Fibroblast of skin of right quadriceps (primary cell): ENCODE measurements at places on chromosomes 5 and 9.

GRCh38 chr5:67066815-67067214 is 129.8 kb downstream of the CD180 start:
- no peak for DNase-seq

- no peak for DNase-seq
These were observed 41.4 kb upstream of the F2R start for GRCh38 chr5:76674330-76675066.

GRCh38 chr5:1122511-1123294 is 10.8 kb upstream of the SLC12A7 start:
- no peak for DNase-seq

DNA sequence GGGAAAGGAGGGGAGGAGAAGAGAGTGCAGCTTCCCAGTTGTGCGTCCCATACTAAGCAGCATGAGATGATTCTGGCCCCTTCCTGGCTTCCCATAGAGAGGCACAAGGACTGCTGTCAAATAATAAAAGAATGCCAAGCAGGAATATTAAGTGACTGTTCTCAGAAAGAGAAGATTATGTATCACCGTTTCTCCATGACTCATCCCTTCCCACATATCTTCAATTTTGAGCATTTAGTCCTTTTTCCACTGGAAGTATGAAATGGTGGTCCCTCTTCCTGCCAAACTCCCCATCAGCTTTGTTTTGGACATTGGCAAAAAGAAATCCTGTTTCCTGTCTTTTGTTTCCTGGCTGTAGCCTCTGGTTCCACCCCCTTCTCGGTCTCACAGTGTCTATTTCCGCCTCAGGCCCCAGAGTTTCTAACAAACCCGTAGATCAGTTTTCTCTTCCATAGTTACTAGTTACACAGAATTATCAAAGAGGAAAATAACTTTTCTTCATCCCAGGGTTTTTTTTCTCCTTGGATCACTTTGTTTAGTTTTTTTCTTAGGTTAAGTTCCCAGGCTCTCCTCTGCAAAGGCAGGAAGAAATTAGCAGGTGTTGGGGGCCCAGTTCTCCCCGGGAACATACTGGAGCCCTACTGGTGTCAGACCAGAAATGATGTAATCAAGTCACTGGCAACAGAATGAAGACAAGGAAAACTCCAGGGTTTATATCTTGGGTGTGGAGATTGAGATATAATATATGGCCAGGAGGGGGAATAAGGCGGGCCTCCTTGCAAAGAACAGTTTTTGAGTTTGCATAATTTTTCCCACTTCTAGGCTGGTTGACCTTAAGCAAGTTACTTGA is 26.4 kb upstream of the ARHGAP26 start:
- peak; percentile 53 for DNase-seq

DNA sequence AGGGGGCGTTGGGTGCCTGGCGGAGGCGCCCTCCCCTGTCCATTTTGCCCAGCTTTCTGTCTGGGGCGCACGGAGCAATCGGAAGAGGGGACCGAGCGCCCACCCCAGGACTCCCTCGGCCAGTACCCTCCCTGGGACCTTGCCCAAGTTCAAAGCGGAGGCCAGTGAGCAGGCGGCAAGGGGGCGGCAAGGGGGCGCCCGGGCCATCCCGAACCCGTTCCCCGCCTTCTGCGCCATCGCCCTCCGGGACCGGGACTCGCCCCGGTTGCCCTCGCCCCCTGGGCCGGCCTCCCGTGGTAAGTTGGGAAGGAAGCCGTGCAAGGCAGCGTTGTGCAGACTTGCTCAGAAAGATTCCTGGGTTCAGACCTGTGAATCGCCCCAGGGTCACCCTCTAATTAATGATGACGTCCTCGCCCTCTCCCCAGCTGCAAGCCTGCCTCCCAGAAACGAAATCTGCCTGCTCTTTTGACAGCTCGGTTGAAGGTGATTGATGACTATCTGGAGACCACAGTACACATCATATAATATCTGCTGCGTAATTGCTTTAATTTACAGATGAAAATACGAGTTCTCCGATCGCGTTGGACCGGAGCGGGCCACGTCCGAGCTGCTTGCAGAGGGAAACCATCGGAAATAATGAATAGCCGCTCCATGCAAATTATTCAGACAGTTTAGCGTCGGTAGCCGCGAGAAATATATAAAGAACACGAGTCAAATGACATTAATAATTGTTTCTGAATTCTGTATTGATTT is 1.4 kb upstream of the IRX4 start:
- DNase-seq, result no peak

GRCh38 chr5:112228667-112229066 is 190.4 kb downstream of the EPB41L4A start:
- DNase-seq, result peak; percentile 27

GRCh38 chr5:6734243-6734700 is 21.0 kb downstream of the TENT4A start:
- no peak for DNase-seq

DNA sequence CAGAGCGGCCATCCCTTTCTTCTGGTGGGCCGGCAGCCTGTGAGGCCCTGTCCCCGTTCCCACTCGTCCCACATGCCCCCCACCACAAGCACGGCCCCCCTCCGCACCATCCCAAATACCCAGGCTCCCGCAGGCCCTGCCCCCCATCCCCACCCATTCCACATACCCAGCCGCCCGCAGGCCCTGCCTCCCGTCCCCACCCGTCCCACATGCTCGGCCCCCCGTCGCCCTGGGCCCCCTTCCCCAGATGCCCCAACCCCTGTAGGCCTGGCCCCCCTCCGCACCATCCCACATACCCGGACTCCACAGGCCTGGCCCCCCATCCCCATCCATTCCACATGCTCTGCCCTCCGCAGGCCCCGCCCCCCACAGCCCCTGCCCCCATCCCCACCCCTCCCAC is 11.5 kb downstream of the SLC6A19 start:
- no peak for DNase-seq

DNA sequence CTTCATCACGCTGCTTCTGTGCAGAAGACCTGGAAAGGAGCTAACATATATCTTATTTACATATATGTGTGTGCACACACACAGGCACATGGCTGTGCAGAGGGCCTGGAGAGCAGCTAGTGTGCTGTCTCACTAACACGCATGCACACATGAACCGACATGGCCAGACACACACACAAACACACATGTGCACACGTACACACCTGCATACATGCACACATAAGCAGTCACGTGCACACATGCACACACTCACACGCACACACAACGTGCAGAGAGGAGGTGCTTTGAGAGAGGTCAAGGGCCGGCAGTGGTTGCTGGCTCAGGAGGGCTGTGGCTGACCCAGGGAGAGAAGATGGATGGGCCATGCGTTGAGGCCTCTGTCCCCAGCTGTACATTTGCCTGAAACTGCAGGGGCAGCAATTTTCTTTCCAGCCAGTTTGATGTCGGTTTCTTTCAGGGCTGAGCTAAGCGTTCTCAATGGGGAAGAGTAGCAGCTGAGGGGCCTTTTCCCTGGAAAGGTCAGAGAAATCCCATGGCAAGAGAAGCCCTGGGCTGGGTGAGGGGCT is 66.7 kb downstream of the OLFM1 start:
- no peak for DNase-seq

DNA sequence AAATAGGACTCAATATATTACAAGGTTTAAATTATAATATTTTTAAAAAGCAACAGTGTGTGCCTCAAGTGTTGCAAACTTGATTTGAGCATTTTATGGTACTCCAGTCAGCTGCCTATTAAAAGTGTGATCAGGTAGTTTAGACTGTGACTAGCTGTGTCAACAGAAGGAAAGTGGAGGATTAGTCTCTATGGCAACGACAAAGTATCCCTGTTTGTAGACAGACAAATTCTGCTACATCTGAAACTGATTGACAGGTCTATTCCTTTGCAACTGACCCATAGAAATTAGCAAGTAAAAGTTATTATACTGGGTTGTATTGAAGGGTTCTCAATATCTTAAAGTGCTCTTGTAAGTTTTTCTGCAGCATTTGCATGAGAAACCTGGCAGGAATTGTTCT is 249.8 kb upstream of the ARRDC3 start:
- DNase-seq, result no peak

DNA sequence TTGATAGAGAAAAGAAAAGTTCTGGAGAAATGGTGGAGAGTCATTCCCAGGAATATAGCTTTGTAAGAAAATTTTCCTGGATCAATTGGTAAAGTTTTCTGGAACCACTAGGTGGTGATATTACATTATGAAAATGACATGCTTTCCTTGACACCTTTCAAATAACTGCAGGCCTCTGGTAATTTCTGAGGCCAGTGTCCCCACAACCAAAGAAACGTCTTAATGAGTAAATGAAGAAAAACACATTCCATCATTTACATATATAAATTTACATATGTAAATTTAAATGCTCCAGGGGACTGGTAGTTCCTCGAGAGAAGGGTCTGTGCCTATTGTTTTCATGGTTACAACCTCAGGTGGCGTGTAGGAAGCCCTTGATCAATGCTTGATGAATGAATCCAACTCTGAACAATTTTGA is 17.2 kb upstream of the RGS3 start:
- peak; percentile 47 for DNase-seq

DNA sequence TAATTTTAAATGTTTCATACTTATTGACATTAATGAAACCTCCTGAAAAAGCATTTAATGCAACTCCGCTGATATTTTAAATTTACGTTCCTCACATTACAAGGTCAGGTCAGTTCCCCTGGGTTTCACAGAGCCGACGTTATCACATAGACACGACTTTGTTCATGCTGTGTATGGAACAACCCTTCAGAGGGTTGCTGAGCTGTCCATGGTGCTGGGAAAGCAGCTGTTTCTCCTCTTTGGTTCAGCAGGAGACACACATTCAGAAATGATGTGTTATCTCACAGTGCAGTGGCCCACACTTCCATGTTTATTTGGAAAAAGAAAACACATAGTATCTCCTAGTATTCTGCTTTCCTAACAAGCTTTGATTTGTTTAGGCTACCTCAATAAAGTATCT is 53.5 kb downstream of the PPP2R2B start:
- DNase-seq, result no peak

GRCh38 chr5:154517810-154518437 is 39.9 kb upstream of the HAND1 start:
- no peak for DNase-seq

GRCh38 chr9:119004618-119004990 is 364.6 kb downstream of the BRINP1 start:
- DNase-seq, result peak; percentile 84

- no peak for DNase-seq
These were observed 291.4 kb downstream of the MCTP1 start for GRCh38 chr5:94993491-94993890.

GRCh38 chr5:120823328-120823727 is 359.2 kb downstream of the PRR16 start:
- peak; percentile 11 for DNase-seq

- DNase-seq, result peak; percentile 62
These were observed 306.3 kb upstream of the KCNN2 start for GRCh38 chr5:114055318-114056184.

DNA sequence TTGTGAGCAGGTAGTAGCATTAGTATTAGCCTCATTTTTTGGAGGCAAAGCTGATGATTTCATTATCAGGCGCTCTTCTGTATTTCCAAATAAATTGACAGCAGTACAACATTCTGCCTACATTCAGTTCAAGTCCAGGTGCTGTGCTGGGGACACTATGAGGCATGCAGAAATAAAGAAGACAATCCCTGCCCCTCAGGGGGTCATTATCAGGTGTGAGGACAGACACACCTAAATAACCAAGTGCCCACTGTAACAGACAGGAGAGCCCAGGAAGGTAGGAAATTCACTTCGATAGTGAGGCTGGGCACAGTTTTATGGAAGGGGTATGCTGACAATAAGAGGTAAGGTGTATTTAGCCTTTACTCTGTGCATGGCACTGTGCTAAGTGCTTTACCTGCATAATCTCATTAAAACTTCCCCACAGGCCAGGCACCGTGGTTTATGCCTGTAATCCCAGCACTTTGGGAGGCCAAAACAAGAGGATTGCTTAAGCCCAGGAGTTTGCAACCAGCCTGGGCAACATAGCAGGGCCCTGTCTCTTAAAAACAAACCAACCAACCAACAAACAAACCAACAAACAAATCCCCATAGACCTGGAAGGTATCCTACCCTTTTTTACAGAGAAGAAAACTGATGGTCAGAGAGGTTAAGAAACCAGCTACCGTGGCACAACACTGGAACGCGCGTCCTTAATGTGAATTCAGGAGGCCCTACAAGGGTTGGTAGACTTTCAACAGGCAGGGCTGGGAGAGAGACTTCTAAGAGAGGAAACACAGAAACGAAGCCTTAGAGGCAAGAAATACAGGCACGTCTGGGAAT is 17.5 kb upstream of the GPX3 start:
- DNase-seq, result no peak

GRCh38 chr5:55308254-55308836 is 556 bp downstream of the MTREX start:
- DNase-seq, result no peak

GRCh38 chr5:114411380-114411931 is 49.6 kb downstream of the KCNN2 start:
- DNase-seq, result no peak

DNA sequence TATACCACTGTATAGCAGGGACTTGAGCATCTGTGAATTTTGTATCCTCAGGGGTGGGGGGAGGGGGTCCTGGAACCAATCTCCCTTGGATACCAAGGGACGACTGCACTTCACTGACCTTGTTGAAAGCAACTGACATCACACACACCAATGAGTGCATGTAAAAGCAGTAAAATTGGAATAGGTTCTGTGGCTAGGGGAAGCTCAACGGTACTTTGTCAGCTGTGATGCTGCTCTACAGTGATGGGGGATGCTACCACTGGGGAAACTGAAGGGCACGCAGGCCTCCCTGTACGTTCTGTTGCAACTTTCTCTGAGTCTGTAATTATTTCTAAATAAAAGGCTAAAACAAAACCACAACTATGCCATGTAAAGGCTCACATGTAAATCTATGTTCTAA is 47.0 kb upstream of the RETREG1 start:
- peak; percentile 18 for DNase-seq

DNA sequence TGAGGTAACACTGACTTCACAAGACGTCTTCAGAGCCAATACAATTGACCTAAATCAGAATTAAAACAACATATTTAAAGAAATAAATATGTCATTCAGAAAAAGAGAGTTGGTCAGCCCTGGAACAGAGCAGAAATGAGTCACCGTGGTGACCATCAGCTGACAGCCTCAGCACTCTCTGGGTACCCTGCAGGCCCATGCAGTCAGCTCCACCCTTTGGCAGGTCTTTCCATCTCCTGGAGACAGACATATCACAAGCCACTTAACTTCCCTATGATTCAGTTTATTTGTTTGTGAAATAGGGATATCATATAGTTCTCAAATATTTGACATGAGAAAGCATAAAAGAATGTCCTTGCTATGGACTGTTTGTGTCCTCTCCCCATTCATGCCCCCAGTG is 151.6 kb upstream of the MEF2C start:
- DNase-seq, result no peak

GRCh38 chr5:160260006-160260775 is 30.9 kb downstream of the FABP6 start:
- no peak for DNase-seq

- peak; percentile 18 for DNase-seq
These were observed 250.8 kb upstream of the KLF4 start for GRCh38 chr9:107740088-107740980.
